Upper lobe of right lung (tissue), 1 donor: ENCODE measurements at places on chromosomes 12 and 14. TPM values are rescaled to one million over a fixed set of nuclear protein-coding genes. Genes with fewer than 3 reads are reported as not detected.

The EML5 gene
- total RNA-seq: 2.3 TPM

The DPY19L2 gene
- total RNA-seq: 2.3 TPM

The C1R gene
- total RNA-seq: 367 TPM

GRCh38 chr14:64450255-64450654 is 15.0 kb upstream of the AKAP5 start:
- DNase-seq: no peak

- DNase-seq: no peak
Observed at GRCh38 chr14:74525361-74525851, 31.8 kb downstream of the ISCA2 start.

DNA sequence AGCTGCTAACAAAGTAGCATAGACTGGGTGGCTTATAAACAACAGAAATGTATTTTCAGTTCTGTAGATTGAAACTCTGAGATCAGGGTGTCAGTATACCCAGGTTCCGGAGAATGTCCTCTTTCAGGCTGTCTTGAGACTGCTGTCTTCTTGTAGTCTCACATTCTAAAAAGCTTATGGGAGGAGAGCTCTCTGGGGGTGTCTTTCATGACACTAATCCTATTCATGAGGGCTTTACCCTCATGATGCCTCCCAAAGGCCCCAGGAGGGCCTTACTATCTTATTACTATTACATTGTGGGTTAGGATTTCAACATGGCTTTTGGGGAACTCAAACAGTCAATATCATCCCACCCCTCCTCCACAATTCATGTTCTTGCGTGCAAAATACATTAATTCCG is 94.3 kb downstream of the AEBP2 start:
- DNase-seq: no peak

DNA sequence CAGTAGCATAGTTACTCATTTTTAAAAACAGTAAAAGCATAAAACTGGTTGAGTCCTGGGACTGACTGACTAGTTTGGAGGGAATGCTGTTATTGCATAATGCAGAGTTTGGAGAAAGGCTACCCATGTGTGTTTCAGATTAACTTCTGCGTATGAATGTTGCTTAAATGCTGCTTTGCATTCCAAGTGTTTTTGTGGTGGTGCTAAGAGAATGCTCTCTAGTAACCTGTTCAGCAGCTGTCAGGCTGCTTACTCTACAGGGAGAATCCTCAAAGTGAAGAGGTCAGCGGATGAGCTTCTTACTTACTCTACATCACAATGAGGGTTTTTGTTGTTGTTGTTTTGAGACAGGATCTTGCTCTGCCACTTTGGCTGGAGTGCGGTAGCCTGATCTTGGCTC is 4.3 kb downstream of the DLST start:
- no peak for DNase-seq

DNA sequence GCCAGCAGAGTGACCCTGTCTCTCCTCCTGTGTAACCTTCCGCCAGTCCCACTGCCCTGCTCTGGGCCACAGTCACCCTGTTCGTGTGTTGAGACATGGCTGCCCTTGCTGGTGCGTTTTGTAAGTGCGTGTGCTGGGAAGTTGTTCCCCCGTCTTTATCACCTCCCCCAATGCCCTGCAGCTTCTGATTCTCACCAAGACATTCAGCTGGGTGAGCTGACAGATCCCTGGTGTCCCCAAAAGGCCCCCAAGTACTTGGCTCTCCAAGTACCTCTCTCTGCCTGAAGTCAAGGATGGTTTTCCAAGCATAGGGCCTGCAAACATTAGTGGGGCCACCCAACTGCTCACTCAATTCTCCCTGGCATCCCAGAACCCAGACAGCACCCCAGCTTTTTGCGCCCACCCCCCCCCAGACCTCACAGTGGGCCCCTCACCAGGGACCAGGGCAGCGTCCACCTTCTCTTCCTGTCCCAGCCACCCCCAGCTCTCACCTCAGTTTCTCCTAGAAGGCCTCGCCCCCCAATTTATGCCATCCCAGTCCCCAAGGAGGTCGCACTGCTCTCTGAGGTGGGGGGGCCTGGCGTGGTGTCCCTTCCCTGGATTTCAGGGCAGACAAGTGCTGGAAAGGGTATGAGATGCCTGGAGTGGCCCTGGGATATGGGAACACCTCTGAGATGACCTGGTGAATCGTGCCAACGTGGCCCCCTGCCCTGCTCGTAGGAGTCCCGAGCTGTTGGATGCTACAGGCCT is 51.8 kb upstream of the EML1 start:
- no peak for DNase-seq

- DNase-seq: no peak
Observed at GRCh38 chr12:104399740-104400612, 56.8 kb upstream of the CHST11 start.
